ENCODE measurements at places on chromosomes 5 and 9.

- DNase-seq, result no peak
These were observed 216.2 kb downstream of the MED10 start for GRCh38 chr5:6162175-6162574.

DNA sequence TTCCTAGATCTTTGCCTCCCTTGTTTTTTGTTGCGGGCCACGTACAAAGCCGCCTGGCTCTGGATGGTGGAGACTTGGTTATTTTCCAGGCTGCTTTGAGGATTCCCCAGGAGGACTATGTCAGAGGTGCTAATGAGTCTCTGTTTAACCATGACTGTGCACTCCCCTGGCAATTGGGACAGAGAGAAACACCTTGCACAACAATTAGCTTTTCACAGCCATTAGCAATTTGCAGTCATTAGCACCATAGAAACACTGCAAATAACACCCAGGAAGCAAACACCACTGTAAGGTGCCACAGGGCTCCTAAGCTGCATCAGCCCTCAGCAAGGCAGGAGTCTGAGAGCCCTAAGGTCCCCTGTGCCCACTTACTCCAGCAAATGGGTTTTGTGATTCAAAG, 201.0 kb upstream of the VLDLR start:
- peak; percentile 94 for DNase-seq

DNA sequence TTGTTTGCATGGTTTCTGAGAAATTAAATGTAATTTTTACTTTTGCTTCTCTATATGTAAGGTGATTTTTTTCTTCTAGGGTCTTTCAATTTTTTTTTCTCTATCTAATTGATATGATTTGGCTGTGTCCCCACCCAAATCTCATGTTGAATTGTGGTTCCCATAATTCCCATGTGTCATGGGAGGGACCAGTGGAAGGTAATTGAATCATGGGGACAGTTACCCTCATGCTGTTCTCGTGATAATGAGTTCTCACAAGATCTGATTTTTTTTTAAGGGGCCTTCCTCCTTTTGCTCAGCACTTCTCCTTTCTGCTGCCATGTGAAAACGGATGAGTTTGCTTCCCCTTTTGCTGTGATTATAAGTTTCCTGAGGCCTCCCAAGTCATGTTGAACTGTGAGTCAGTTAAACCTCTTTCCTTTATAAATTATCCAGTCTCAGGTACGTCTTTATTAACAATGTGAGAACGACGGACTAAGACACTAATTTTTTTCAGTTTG, 150.8 kb downstream of the MTRR start:
- no peak for DNase-seq

- DNase-seq, result no peak
These were observed 273.2 kb downstream of the SMARCA2 start for GRCh38 chr9:2288309-2288708.

DNA sequence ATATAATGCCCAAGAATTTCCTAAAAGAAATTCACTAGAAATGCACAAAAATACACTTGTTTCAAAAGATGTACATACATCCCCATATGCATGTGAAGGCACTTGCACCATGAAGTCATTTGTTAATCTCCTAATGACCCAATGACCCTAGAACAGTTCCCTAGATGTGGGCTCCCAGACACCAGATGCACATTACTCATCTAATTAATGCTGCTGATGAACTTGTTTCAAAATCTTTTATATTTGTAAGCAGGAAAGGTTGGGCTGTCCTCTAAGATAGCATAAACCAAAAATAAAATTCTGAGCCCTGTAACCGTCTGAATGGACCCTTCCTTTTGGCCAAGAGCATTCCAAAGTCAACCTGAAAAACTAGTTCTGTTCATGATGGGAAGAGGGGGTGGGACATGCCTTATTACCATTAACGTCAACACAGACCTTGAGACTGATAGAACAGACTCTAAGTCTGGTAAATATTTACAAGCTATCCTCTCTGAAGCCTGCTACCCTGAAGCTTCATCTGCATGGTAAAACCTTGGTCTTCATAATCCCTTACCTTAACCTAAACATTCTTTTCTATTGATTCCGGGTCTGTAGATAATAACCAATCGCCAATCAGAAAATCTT, 91.0 kb upstream of the DAPK1 start:
- DNase-seq, result no peak

DNA sequence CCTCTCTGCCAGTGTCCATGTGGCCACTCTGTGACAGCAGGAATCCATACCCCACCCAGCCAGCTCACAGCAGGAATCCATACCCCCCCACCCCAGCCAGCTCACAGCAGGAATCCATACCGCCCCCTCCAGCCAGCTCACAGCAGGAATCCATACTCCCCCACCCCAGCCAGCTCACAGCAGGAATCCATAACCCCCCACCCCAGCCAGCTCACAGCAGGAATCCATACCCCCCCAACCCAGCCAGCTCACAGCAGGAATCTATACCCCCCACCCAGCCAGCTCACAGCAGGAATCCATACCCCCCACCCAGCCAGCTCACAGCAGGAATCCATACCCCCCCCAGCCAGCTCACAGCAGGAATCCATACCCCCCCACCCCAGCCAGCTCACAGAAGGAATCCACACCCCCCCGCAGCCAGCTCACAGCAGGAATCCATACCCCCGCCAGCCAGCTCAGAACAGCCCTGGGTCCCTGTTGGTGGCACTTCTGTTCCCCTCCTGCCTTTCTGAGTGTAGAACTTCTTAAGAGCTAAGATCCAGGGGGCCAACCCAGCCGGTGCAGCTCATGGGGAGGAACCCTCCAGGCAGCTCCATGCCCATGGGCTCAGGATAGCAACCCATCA, 8.4 kb upstream of the RXRA start:
- DNase-seq, result no peak

GRCh38 chr5:6822556-6823343, 109.5 kb downstream of the TENT4A start:
- DNase-seq, result no peak

- DNase-seq, result no peak
These were observed 49.7 kb upstream of the PLEKHG4B start for GRCh38 chr5:42250-42649.

DNA sequence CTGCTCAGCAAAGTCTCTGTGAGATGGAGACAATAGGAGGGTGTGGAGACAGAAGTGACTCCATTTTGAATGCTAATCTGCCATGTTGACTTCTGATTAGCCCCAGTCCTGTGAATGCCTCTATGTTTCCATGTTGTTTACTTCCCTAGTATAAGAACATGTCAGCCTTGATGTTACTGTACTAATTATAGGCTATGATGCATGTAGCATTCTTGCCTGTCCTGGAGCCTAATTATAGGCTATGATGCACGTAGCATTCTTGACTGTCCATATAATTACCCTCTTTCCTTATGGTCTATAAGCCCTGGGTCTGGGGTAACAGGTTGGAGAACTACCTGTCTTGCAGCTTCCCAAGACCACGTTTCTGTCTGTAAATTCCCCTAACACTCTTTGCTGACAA, 353.3 kb upstream of the CLINT1 start:
- DNase-seq, result no peak

GRCh38 chr9:31683116-31683515, 701.3 kb upstream of the ACO1 start:
- peak; percentile 54 for DNase-seq

- peak; percentile 92 for DNase-seq
These were observed 85.0 kb upstream of the MELK start for GRCh38 chr9:36487482-36488388.

DNA sequence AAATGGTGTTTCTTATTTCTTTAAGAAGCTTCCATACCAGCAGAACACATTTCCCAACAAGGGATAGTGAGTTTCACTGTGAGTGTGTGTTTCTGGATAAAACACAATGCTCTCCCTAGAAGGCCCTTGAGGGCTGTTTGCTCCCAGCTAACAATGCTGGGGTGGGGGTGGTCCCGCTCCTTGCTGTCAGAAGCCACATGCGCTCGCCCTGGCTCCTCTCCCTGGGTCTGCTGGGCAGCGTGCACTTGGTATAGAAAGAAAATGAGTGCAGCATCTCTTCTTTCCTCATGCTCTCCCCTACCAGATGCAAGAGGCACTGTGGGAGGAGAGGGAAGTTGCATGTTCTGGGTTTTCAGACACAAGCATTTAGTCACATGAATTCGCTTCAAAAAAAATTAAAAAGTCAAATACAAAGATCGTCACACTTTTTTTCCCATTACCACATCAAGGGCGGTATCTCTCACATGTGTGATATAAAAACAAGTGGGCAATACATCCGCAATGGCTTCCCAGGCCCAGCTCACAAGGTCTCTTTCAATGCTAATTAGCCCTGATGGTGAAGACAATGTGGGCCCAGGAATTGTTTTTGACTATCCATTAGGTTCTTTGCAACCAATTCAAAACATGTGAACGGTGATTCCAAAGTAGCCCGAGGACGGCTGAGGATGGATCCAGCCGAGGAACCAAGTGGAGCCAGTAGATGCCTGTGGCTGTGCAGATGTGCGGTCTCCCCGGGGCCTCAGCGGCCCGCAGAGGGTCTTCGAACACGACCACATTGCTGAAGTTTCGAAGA, 603.6 kb downstream of the IRX1 start:
- DNase-seq, result no peak

- DNase-seq, result no peak
These were observed 36.4 kb upstream of the GAS1 start for GRCh38 chr9:86983620-86984259.

- no peak for DNase-seq
These were observed 267.8 kb upstream of the NREP start for GRCh38 chr5:112024769-112025168.

- DNase-seq, result no peak
These were observed 134.2 kb downstream of the KCNIP1 start for GRCh38 chr5:170638051-170638450.

- no peak for DNase-seq
These were observed 791.8 kb upstream of the C9orf72 start for GRCh38 chr9:28365020-28365640.

DNA sequence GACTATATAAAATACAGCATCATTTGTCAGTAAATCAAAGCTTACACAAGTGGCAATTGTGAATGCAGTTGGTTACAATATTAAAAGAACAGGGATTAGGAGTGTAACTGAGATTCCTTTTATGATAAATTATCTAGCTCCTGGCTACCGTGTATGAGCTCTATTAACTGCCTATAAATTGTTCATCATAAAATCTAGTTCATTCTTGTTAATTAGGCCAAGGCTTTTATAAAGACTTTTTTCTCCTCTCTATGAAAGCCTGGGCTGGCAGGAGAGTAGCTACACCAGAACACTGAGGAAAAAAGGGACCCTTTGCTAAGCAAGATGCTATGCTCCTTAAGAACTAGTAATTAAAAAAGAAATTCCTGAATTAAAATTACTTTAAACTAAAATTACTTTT, 132.4 kb upstream of the MEF2C start:
- DNase-seq, result no peak

GRCh38 chr5:159017786-159018185, 81.9 kb downstream of the EBF1 start:
- DNase-seq, result no peak

- DNase-seq, result no peak
These were observed 191.0 kb downstream of the TARS1 start for GRCh38 chr5:33631786-33632185.

DNA sequence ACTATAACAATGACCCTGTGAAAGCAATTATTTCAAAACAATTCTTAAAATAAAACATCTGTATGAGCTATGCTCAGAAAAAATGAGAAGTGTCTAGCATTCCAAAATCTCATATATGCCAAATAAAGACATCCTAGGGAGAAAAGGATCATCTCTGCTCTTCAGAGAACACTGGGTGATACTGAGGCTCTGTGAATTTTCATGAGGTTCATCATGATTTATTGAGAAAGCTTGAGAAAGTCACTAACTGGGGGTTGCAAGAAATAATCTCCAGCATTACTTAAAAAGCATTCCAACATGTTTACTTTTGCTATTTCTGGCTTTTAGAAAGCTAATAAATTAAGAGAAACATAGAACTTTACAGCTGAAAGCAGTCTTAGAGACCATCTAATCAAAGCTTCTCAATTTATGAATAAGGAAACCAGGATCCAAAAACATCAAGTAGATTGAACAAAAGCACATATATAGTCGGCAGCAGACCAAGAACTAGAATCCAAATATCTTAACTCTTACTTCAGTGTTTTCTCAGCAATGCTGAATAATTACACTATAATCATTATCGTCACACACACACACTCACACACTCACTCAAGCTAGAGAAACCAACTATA, 372.8 kb downstream of the NR2F1-AS1 start:
- DNase-seq, result no peak

DNA sequence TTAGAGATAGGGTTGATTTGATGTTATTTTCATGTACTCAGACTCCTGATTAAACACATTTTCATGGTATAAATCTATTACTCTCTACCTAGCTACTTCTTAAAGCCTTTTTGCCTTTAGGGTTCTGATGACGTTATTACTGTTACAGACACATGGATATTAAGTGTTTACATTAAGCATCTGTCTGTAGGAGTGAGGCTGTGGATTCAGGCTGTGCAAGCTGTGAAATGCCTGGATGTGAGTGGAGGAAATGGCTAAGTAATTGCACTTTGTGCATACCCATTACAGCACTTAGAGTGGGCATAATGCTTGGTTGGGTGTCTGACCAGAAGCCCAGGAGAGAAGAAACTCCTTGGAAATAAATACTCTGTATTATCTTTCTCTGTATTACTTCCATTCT, 186.8 kb downstream of the SNX18 start:
- no peak for DNase-seq

GRCh38 chr9:35965011-35965410, 7.1 kb upstream of the OR2S2 start:
- DNase-seq, result no peak

DNA sequence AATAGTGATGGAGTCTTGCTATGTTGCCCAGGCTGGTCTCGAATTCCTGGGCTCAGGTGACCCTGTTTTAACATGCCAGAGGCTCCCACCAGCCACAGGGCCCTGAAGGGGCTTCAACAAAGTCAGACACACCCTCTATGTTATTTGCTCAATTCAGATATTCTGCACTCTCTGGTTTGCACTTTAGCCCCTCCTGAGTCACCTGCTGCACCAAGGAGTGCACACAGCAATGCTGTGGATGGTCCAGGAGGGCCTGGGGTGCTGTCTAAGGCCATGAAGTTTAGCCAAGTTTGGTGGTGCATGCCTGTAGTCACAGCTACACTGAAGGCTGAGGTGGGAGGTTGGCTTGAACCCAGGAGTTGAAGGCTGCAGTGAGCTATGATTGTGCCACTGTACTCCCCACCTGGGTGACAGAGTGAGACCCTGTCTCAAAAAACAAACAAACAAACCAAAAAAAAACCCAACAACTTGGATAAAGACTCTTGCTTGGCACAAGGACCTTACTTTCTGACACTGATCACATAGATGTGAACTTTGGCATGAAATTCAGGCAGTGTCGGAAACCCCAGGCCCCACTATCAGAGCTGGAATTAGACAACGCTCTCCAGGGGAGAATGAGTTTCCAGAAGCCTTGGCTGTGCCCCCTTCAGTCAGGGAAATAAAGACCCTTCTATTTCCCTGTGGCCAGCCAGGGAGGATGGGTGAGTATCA, 39.7 kb upstream of the CDKN2AIPNL start:
- DNase-seq, result no peak

DNA sequence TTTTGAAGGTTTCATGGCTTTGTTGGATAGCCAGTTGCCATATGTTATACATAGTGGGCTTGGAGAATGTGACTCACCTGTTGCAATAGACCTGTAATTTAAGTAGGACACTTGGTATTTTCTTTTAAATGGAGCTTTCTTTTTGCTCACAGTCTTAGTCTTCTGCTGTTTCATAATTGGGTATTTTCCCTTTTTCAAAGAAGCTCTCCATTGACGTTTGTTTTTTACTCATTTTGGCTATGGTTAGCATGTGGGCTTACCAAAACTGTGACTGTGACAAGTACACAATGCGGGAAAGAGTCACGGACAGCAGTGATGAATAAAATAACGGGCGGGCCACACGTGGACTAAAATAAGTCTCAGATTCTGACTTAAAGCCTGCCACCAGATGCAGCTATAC, 23.2 kb upstream of the RNF20 start:
- DNase-seq, result no peak

- no peak for DNase-seq
These were observed 1829.6 kb upstream of the NUDT12 start for GRCh38 chr5:105392122-105392709.
